ENCODE measurements at places on chromosomes 1 and 21.

DNA sequence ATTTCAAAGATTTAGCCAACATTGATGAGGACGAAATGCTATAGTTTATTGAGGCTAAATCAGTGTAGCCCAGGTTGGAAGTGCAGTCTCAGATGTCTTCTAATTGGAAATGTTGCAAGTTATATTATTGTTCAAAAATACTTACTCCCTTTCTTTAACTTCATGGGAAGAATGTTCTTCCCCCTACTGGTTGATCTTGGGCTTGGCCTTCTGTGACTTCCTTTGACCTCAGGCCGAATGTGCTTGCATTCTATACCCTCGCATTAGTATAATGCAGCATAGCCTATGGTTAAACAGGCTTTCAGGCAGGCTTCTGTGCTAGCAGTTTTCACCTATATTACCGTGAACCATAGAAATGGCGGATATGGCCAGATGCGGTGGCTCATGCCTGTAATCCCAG lies 77.3 kb downstream of the RPE65 start:
- no peak for DNase-seq

- DNase-seq, result no peak
Observed at GRCh38 chr1:17617787-17618557, 78.5 kb downstream of the ARHGEF10L start.

GRCh38 chr1:204265665-204266064 lies 51.9 kb upstream of the GOLT1A start:
- DNase-seq, result no peak

- no peak for DNase-seq
Observed at GRCh38 chr1:173099166-173099565, 48.4 kb upstream of the TNFSF18 start.

DNA sequence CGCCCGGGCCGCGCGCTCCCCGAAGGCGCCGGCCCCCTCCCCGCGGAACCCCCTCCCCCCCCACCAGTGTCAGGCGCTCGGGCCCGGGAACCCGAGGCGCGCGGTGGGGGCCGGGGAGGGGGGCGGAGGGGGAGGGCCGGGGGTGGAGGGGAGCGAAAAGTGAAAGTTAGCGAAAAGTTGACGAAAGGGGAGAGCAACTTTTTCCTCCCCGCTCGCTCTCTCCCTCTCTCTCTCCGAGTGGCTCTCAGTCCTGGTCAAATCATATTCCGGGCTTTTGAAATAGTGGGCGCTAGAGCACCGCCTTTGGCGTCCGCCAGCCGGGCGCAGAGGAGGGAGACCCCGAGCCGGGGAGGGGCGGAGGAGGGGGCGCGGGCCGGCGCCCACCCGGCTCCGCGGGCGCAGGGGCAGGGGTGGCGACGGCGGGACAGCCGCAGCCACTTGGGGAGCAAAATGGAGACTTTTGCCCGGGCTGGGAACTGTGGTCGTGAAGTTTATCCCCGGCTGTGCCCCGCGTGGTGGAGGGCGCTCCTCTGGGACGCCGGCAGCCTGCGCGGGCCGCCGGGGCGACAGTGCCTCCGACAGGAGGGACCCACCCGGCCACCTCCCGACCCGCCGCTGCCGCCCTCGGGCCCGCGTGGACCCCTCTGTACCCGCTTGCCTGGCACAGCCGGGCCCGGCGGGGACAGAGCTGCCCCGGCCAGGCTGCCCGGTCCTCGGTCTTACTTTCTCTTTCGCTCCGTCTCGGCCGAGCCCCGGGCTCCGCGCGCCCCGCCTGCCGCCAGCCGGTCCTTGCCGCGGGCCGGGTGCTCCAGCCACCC lies 697 bp downstream of the PRDM16 start:
- DNase-seq, result no peak

DNA sequence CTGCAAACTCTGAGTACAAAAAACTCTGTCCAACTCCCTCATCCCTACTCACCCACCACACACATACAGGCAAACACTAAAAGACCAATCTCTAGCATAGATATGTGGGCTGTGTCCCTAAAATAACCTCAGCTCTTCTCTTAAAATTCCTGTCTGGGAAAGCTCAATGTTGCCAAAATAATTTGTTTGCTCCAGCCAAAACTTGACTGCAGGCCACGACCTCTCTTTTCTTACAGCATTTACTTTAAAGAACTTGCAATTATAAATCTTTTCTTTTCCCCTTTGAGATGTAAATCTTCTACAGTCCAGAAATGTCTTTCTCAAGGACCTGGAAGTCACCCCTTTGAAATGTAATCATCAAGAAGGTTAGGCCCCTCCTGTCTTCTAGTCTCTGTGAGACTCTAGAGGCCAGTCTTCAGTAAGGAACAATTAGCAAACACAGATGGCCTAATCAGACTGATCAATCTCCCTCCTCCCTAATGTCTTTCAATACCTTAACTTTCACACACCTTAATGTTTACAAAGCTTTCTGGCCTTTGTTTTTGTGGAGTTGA lies 483.6 kb upstream of the RGS18 start:
- no peak for DNase-seq

- DNase-seq, result no peak
Observed at GRCh38 chr1:228733576-228733975, 1.7 kb upstream of the RHOU start.

DNA sequence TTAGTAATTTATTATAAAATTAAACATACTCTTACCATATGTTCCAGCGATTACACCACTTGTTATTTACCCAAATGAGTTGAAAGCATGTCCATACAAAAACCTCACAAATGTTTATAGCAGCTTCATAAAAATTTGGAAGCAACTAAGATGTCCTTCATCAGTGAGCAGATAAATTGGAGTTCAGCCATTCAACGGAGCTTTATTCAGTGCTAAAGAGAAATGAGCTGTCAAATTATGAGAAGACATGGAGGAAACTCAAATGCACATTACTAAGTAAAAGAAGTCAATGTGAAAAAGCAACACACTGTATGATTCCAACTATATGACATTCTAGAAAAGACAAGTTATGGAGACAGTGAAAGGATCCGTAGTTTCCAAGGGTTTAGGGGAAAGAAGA lies 606.7 kb upstream of the TMPRSS15 start:
- no peak for DNase-seq

DNA sequence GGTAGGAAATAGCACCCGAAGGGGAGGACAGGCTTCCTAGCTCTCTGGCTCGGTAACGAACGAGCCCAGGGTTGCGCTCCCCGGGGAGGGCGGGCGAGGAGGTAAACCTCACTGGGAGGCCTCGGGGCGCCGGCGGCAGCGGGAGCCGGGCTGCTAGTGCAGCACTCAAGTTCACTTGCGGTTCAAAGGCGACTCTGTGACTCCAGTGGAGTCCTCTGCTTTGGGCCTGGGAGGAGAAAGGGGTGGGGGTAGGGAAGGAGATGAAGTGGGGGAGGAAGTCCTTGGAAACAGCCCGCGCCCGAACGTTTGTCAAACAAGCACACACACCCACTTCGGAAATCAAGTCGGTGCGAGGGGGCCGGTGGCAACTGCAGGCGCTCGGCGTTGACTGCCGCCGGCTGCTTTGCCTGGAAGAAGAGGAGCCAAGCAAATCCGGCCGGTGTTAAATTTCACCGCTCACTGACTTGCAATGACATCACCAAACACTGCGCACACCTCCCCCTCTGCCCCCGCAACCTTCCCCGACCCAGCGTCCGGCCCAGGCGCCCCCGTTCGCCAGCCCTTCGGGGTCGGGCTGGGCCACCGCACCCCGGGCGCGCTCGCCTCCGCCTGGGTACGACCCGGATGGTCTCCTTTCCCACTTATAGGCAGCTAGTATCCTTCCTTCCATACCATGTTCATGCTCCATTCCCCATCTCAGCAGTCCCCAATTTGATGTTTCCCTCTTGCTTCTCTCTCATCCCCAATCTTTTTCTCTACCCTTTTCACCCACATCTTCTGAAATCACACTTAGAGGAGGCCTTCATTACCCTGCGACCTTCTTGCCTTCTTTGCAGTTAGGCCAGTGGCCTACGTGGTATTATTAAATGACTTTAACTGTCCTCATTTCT lies at the start of gene COL24A1:
COL24A1 (minus strand) TSS at position 207 of the 890 bp plus-strand sequence. CDS start 376 bp downstream, outside the sequence.
- no peak for DNase-seq

DNA sequence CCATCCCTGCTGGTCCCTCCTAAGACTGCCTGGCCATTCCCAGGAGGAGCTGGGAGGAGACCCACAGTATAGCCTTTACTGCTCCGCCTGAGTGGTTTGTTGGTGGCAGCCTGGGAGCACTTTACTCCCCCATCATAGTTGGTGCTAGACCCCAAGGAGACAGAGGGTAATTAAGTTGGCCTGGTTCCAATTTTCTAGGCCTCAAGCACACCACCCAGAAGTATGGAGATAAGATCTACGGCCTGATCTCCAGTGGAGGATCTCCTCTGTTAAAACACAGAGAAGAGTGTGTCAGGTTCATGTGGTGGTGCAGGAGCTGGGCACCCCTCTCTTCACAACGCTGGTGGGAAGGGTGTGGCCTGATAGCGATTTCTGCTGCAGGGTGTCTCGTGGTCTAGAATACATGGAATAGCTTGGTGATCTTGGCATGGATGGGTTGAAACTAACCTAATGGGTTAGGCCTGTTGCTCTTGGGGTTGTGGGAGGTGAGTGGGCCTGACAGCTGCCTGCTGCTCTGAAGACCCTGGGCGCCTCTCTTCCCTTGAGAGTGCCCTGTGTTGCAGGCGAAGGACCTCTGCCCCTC lies 68.5 kb downstream of the FASLG start:
- no peak for DNase-seq

All from activated T-helper 1 cell treated with Interleukin-2 at 50 U/mL for 16 hours (primary cell).